ENCODE measurements at places on chromosomes 16 and 17.

DNA sequence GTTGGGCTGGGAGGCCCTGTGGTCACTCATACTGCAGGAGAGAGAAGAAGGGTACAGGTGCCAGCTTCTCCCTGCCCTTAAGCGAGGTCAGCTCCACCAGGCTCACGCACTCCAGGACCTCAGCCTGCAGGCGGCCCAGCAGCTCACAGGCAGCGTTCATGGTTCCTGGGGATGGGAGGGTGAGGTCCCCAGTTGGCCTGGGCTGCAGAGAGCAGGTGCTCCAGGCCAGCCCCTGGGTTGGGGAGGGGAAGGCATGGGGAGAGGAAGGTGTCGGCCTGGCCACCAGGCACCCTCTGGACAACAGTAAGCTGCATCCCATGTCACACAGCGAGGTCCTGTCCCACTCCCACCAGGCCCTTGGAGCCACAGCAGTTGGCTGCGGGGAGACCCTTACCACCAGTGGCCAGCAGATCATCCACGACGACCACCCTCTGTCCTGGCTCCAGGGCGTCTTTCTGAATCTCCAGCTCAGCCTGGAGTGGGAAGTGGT, 2.0 kb downstream of the APRT start:
- no peak for DNase-seq
- peaks cover 26% of the 10 kb centered on the region for H3K36me3 ChIP-seq
- peak overlapping the region; percentile 77 for H3K4me3 ChIP-seq

DNA sequence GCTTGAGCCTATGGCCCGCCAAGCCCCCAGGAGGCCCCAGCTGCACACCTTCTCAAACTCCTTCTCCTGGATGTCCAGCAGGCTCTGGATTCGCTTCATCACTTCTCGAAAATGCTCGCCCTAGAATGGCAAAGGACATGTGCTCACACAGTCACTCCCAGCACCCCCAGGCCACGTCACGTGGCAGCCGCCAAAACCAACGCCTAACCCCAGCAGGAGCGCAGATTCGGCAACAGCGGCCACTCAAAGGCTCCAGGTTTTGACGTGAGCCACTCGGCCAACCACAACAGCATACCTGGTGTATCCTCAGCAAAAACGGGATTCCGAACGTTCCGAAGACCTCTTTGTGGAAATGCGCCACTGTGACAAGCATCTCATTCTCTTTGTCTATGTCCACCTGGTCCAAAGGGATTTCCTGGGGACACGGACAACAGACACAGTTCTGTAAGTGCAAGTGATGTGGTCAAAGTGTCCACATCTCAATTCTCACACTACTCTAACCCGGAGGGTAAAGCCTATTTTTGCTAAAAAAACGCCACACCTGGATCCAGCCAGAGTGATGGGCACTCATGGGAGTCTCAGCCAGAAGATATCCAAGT, 12.7 kb downstream of the LITAFD start:
- no peaks in the 10 kb centered on the region for H3K27me3 ChIP-seq
- no peak overlapping the region for H3K4me3 ChIP-seq
- H3K4me1 ChIP-seq, result peaks cover 9% of the 10 kb centered on the region
- peaks cover 100% of the 10 kb centered on the region for H3K36me3 ChIP-seq

DNA sequence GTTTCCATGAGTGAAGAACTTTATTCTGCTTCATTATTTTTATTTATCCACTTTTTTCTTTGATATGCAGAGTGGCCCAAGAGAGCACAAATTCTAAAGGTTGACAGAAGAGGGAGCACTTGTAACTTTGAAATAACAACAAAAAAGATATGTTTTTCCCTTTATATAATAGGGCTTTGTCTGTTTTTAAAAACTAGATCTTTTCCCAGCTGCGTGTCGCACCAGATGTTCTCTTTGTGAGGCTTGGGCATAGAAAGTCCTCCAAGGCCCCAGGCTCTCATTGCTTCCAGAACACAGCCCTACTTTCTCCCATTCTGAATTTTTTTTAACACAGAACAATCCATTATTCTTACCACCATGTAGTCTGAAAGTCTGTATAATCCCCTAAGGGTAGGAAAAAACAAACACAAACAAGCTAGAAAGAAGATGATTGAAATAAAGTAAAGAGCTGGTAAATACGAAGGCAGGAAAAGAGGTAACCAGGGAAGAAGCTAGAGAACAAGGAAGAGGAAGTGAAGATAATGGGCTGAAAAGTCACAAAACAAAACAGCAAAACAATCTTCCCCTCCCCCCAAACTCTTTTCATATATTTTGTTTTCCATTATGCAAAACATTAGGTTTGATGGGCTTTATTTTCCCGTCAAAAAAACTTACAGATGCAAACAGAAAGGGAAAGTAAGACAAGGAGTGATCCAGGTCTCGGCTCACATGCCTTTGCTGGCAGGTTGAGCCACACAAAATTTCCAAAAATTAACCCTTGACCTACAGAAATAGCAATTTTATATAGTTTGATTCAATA, 160.4 kb downstream of the ABCA8 start:
- peaks cover 35% of the 10 kb centered on the region for H3K4me1 ChIP-seq
- H3K4me3 ChIP-seq, result no peak overlapping the region
- DNase-seq, result no peak

DNA sequence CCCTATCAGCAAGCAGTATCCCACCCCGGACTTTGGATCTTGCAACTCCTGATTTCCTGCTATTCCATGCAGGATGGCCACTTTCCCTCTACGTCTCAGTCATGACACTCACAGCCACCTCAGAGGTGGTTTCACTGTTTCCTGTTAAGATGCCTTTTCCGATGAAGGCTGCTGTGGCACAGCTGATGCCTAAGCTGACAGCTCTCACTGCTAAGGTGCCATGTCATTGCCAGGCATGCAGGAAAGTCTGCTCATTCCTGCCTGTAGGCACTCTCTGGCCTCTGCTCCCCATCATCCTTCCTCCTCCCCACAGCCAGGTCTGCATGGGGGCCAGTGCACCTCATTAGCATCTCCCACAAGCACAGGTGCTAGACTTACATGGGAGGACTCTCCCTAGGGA, 173.0 kb downstream of the CBLN1 start:
- H3K36me3 ChIP-seq, result no peaks in the 10 kb centered on the region
- DNase-seq, result no peak
- H3K4me1 ChIP-seq, result no peaks in the 10 kb centered on the region
- no peak overlapping the region for H3K4me3 ChIP-seq
- no peaks in the 10 kb centered on the region for H3K27me3 ChIP-seq

DNA sequence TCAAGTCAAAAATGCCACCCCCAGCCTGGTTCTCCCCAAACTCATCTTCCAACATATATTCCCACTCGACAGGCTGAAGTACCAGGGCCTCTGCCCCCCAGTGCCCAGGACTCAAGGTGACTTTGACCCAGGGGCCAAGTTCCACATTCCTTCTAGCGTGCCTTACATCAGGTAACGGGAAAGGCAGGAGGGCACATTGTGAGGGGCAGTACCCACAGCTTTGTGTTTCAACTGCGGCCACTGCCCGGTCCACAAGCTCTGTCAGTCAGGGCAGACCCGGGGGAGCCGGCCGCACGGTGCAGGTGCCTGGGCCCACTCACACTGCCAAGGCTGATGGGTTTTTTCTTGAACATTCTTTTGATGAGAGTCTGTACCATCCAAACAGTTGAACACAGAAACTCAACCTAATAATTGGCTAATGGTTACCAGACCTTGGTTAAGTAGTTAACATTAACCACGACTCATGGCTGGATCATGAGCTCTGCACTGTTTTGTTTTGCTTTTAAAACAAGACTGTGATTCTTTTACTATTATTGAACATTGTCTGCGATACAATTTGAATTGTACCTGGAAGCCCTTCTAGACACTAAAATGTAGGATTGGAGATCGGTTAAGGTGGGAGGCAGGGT, 17.6 kb downstream of the ACE start:
- H3K4me3 ChIP-seq, result no peak overlapping the region
- H3K27me3 ChIP-seq, result no peaks in the 10 kb centered on the region
- no peaks in the 10 kb centered on the region for H3K36me3 ChIP-seq
- no peaks in the 10 kb centered on the region for H3K4me1 ChIP-seq

DNA sequence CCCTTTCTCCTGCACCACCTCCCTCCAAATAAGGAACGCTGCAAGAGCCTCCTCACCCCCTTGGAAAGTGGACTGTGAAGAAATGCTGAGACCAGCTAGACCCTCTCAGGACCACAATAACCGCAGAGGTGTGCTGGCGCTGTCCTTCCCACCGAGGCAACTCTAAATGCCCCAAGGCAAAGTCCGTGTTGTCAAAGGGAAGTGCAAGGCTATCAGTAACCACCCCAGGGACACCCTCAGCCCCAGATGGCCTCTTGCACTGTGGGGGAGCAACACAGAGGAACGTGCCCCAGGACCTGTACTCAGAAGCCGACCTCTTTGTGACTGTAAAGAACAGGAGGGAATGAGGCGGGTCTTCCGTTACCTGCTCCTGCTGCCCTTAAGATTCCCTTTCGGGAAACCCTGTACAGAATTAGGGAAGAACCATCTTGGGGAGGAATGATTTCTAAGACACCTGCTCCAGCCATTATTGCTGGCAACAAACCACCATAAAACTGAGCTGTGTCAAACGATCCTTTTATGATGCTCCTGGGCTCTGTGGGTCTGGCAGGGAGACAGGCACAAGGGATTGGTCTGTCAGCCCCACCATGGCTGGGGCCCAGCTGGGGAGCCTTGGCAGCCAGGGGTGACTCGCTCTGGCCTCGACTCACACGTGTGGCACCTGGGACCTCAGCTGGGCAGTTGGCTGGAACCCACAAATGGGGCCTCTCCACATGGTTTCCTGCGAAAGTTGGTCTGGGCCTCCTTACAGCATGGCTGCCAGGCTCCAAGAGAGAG, 14.6 kb upstream of the MED9 start:
- H3K27ac ChIP-seq, result no peak overlapping the region
- H3K27me3 ChIP-seq, result no peaks in the 10 kb centered on the region
- no peaks in the 10 kb centered on the region for H3K36me3 ChIP-seq
- no peak overlapping the region for H3K4me3 ChIP-seq
- DNase-seq, result no peak
- H3K4me1 ChIP-seq, result no peaks in the 10 kb centered on the region

DNA sequence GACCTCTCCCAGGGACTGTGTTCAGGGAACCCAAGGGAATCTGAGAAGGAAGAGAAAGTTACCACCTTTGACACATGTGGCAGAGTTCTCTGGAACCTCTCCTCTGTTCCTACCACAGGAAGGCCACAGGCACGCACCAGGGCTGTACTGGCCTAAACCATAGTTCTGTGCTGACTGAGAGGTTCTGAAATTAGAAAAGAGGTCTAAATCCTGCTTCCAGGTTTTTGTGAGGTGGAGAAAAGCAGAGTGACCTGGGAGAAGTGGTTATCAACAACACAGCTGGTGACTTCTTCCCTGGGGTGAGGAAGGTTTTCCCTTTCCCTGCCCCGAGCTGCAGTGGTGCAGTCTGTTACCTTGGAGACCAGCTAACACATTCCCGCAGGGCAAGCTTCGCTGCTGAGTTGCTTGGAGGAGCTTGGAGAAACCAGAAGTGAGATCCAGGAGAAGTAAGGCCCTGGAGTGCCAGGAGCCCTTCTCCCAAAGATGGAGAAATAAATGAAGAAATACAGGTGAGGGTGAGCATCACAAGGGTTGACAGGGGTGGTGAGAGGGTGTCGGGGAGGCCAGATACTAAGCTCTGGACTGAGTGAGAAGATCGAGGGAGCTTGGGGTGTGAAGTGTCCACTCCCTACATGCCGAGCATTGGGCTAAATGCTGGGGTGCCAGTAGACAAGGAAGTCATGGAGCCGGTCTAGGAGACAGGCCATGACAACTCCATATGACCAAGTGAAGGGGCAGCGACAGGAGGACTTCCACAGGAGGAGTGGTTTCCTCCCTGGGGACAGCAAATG, at the start of gene VWA3A:
TSS of gene VWA3A (plus strand) at position 399 of the 791 bp plus-strand sequence. CDS start at position 496, 97 bp downstream.
- no peak within 1 kb of the TSS for H3K4me3 ChIP-seq
- no peaks in the 10 kb centered on the region for H3K27me3 ChIP-seq
- no peak within 1 kb of the TSS for H3K27ac ChIP-seq
- H3K4me1 ChIP-seq, result peaks cover 8% of the 10 kb centered on the region

- no peak for DNase-seq
- no peaks in the 10 kb centered on the region for H3K27me3 ChIP-seq
- H3K27ac ChIP-seq, result no peak overlapping the region
- H3K4me3 ChIP-seq, result no peak overlapping the region
- H3K36me3 ChIP-seq, result no peaks in the 10 kb centered on the region
- H3K4me1 ChIP-seq, result peaks cover 37% of the 10 kb centered on the region
Observed at GRCh38 chr16:85754413-85754812, 3.5 kb upstream of the C16orf74 start.
